ENCODE measurements at places on chromosomes 2 and 18. TPM values are rescaled to one million over a fixed set of nuclear protein-coding genes. Genes with fewer than 3 reads are reported as not detected.

GRCh38 chr18:36141576-36141975 is 11.9 kb downstream of the ELP2 start:
- H3K4me3 ChIP-seq: no peak overlapping the region
- no peaks in the 10 kb centered on the region for H3K4me1 ChIP-seq
- no peak for DNase-seq
- no peaks in the 10 kb centered on the region for H3K27me3 ChIP-seq
- peaks cover 67% of the 10 kb centered on the region for H3K36me3 ChIP-seq

GRCh38 chr2:114068438-114068837 is 178.5 kb downstream of the ACTR3 start:
- H3K27me3 ChIP-seq: no peaks in the 10 kb centered on the region
- H3K27ac ChIP-seq: no peak overlapping the region
- H3K36me3 ChIP-seq: no peaks in the 10 kb centered on the region
- no peaks in the 10 kb centered on the region for H3K4me1 ChIP-seq

DNA sequence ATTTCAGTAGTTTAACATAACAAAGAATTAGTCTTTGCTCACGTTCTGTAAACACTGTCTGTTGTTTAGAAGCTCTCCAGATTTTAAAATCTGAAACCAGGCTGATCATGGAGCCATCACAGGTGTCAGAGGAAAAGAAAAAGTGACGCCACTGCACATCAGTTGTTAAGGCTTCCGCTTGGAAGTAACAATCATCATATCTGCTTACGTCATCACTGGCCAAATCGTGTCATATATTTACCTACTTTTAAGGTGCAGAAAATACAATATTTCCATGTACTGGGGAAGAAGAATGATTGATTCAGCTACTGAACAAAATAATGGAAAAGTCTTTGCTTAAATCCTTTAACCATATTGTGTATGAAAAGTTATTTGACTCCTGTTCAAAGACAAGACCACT is 382.6 kb upstream of the MC4R start:
- H3K27me3 ChIP-seq: no peaks in the 10 kb centered on the region
- no peaks in the 10 kb centered on the region for H3K36me3 ChIP-seq
- DNase-seq: no peak
- no peaks in the 10 kb centered on the region for H3K4me1 ChIP-seq
- no peak overlapping the region for H3K27ac ChIP-seq

GRCh38 chr2:2704428-2705090 is 373.5 kb upstream of the MYT1L start:
- no peak overlapping the region for H3K4me3 ChIP-seq
- H3K4me1 ChIP-seq: no peaks in the 10 kb centered on the region
- no peak for DNase-seq
- no peak overlapping the region for H3K27ac ChIP-seq
- no peaks in the 10 kb centered on the region for H3K36me3 ChIP-seq
- H3K27me3 ChIP-seq: no peaks in the 10 kb centered on the region

DNA sequence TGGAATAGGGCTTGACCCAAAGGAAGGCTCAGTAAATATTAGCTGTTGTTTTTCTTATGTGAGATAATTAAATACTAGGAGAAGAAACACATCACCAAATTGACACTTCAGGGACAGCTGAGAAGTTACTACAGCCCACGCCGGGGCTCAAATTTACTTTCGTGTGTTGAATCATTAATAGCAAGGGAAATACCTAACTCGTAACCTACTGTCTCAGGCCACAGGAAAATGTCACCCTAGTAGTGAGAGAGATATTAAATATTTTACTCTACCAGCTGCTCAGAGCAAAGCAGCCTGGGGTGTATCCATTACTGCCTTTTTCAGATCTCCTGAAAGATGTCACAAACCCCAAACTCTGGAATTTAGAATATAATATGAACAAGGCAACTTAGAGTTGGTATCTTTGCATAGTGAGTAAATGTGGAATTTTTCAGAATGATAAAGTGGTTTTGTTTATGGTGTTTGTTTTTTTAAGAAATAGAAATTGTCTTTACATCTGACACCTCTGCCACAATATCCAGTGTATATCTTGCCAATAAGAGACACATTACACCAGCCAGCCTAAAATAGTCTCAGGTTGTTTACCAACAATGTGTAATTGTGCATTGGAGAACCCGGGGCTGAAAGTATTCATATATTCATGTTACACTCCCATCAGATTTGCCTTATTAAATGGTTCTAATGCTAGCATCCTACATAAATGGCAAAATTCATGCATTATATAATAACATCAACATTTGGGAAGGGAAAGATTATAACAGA is 48.4 kb downstream of the ATP8B1 start:
- H3K4me3 ChIP-seq: no peak overlapping the region
- no peak overlapping the region for H3K27ac ChIP-seq
- no peak for DNase-seq
- H3K36me3 ChIP-seq: no peaks in the 10 kb centered on the region
- no peaks in the 10 kb centered on the region for H3K4me1 ChIP-seq
- no peaks in the 10 kb centered on the region for H3K27me3 ChIP-seq

DNA sequence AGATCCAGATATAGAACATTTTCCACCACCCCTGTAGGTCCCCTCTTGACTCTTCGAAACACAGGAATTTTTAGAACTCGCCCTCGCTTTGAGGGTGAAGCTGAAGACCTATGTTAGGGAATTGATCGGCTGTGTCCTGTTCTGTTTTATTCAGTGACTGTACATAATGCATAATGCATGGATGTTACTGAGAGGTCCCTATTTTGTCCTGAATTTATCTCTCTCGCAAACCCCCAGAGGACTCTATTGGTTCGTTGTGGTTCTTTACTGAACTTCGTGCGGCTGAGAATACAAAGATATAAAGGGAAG is 431 bp upstream of the EIF5B start:
- no peak for DNase-seq
- H3K27ac ChIP-seq: peak overlapping the region; percentile 70
- H3K27me3 ChIP-seq: no peaks in the 10 kb centered on the region
- peak overlapping the region; percentile 86 for H3K4me3 ChIP-seq
- H3K4me1 ChIP-seq: peaks cover 51% of the 10 kb centered on the region

GRCh38 chr18:46163091-46163490 is 58.9 kb downstream of the HAUS1 start:
- H3K4me3 ChIP-seq: no peak overlapping the region
- no peak overlapping the region for H3K27ac ChIP-seq
- DNase-seq: no peak
- no peaks in the 10 kb centered on the region for H3K36me3 ChIP-seq
- H3K27me3 ChIP-seq: no peaks in the 10 kb centered on the region
- H3K4me1 ChIP-seq: peaks cover 31% of the 10 kb centered on the region

GRCh38 chr2:25035537-25036220 is 6.2 kb upstream of the EFR3B start:
- DNase-seq: no peak
- H3K36me3 ChIP-seq: no peaks in the 10 kb centered on the region
- H3K27me3 ChIP-seq: no peaks in the 10 kb centered on the region
- no peaks in the 10 kb centered on the region for H3K4me1 ChIP-seq
- H3K27ac ChIP-seq: no peak overlapping the region
- no peak overlapping the region for H3K4me3 ChIP-seq

GRCh38 chr2:16725549-16725948 is 59.9 kb upstream of the CYRIA start:
- no peak for DNase-seq
- no peak overlapping the region for H3K27ac ChIP-seq
- H3K27me3 ChIP-seq: no peaks in the 10 kb centered on the region
- H3K4me1 ChIP-seq: no peaks in the 10 kb centered on the region
- no peak overlapping the region for H3K4me3 ChIP-seq
- H3K36me3 ChIP-seq: no peaks in the 10 kb centered on the region

- H3K4me1 ChIP-seq: no peaks in the 10 kb centered on the region
- H3K27ac ChIP-seq: no peak overlapping the region
- no peak for DNase-seq
- H3K4me3 ChIP-seq: no peak overlapping the region
- H3K27me3 ChIP-seq: no peaks in the 10 kb centered on the region
Observed at GRCh38 chr2:1988049-1988448, 243.7 kb upstream of the PXDN start.

Gene EIF5B
- total RNA-seq: 44.2 TPM

Gene OR6B2
- total RNA-seq: not detected

DNA sequence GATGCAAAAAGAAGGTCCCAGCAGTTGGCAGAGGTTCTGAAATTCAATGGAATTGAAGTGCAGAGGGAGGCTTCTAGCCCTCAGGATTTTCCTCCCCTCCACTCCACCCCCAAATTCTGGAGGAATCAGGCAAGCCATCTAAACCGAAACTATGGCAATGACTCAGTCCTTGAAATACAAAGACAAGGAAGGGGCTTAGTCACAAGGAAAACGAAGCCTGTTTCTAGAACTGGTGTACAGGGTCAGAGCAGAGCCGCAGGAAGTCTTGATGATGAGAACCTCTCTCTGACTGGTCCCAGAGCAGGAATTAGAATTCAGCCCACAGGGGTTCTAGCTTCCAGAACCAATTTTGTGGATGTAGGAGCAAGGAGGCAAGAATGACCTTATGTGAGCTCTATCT is 111.7 kb upstream of the SCN1A start:
- H3K36me3 ChIP-seq: no peaks in the 10 kb centered on the region
- H3K4me3 ChIP-seq: no peak overlapping the region
- H3K4me1 ChIP-seq: no peaks in the 10 kb centered on the region
- H3K27ac ChIP-seq: no peak overlapping the region
- H3K27me3 ChIP-seq: no peaks in the 10 kb centered on the region

DNA sequence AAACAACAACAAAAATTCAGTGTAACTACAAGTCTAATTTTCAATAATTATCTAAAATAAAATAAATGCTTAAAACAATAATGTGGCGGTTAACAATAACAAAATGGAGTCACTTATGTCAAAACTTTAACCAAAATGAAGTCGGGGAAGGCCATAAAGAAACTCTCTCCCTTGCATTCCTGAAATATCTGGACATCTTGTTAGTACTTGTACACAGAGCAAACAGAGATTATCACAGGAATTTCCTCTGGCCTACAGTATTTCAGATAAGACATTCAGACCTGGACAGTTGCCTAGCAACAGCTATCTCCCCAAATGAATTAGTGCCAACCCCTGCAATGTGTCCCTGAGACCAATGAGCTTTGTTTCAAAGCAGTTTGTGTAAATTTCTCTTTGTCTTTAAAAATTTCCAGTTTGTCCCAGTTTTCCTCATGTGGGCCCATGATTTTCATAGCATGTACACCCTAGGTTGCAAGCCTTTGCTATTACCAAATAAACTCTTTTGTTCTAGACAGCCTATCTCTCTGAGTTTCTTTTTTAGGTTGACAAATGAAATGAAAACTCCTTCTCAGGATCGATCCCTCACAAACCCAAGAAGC is 68.6 kb downstream of the EXOC6B start:
- no peaks in the 10 kb centered on the region for H3K36me3 ChIP-seq
- no peak for DNase-seq
- no peak overlapping the region for H3K27ac ChIP-seq

GRCh38 chr2:187874786-187875185 is 320.6 kb upstream of the TFPI start:
- no peak overlapping the region for H3K27ac ChIP-seq
- H3K27me3 ChIP-seq: no peaks in the 10 kb centered on the region
- H3K4me3 ChIP-seq: no peak overlapping the region
- no peaks in the 10 kb centered on the region for H3K36me3 ChIP-seq

Gene CLIP4
- 65.2 TPM for total RNA-seq

Gene ACVR1
- 26.9 TPM for total RNA-seq

Gene NYAP2
- not detected for total RNA-seq

Gene EVX2
- total RNA-seq: not detected

GRCh38 chr2:168650139-168650538 is 152.3 kb upstream of the NOSTRIN start:
- H3K36me3 ChIP-seq: no peaks in the 10 kb centered on the region
- no peak for DNase-seq
- no peak overlapping the region for H3K4me3 ChIP-seq
- H3K27me3 ChIP-seq: no peaks in the 10 kb centered on the region

GRCh38 chr18:38759457-38759856 is 1193.9 kb upstream of the CELF4 start:
- H3K27me3 ChIP-seq: no peaks in the 10 kb centered on the region
- no peak for DNase-seq
- no peak overlapping the region for H3K4me3 ChIP-seq
- no peaks in the 10 kb centered on the region for H3K4me1 ChIP-seq

DNA sequence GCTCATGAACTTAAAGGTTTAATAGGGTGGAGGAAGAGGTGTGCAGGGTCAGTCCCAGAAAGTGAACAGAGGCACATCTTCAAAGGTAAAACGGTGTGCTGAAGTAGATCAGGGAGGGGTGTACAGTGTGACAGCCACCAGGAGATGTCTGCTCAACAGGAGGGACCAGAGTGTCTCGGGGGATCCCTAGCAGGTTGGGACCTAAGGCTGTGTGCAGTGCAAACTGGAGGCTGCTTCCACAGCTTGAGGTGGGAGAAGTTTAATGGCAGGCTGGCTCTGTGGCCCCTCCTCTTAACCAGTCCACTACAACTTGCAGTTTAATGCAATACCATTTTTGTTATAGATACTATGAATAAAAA is 33.2 kb downstream of the PLA2R1 start:
- no peak for DNase-seq
- H3K27me3 ChIP-seq: no peaks in the 10 kb centered on the region
- no peaks in the 10 kb centered on the region for H3K4me1 ChIP-seq
- no peak overlapping the region for H3K4me3 ChIP-seq

DNA sequence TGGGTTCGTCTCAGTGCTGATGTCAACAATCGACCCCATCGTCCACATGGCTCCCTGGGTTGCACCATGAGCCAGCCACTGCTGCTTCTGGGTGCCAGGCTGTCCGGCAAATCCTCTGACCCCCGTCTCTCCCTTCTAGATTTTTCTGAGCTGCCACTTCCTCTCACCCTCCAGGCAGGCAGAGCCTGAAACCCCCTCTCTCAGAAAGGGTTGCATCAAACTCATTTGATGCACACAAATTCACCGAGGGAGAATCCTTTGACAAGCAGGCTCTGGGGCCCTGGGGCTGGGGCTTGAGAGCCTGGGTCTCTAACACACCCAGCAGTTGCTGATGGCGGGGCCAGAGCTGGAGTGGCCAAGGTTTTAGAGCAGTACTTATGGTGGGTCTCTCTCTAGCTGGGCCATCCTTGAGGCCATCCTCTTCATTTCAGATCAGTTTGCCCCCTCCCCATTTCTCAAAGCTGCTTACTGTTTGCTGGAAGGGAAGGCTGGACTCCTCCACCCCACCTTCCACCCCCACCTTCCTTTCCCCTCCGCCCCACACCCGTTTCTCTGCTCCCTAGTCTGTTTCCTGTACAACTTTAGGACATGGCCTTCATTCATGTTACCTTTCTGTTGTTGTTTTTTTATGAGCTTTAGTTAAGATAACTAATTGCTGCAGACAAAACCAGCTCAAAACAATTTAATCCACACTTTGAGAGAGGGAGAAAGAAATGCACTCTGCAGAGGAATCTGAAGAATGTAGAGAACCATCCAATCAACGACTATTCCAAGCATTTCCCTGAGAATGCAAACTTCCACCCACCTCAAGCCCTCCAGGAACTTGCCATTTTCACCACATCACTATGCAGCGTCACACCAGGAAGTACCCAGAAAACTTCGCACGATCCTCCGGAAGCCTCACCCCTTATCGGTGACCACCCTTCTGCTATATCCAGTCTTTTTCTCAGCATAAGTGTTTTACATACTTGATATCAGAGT is 69.5 kb downstream of the ARL4C start:
- H3K36me3 ChIP-seq: no peaks in the 10 kb centered on the region
- peaks cover 87% of the 10 kb centered on the region for H3K4me1 ChIP-seq
- no peak for DNase-seq
- no peak overlapping the region for H3K4me3 ChIP-seq
- H3K27ac ChIP-seq: peak overlapping the region; percentile 88
- H3K27me3 ChIP-seq: no peaks in the 10 kb centered on the region
